Keratinocyte (primary cell): ENCODE measurements at places on chromosomes 5 and 9. TPM values are rescaled to one million over a fixed set of nuclear protein-coding genes. Genes with fewer than 3 reads are reported as not detected.

- no peaks in the 10 kb centered on the region for H3K27me3 ChIP-seq
- H3K4me1 ChIP-seq, result no peaks in the 10 kb centered on the region
- H3K4me3 ChIP-seq, result no peak overlapping the region
- no peaks in the 10 kb centered on the region for H3K36me3 ChIP-seq
- no peak overlapping the region for H3K27ac ChIP-seq
Observed at GRCh38 chr5:86679949-86680348, 62.2 kb downstream of the COX7C start.

GRCh38 chr5:178110-178509 is 13.2 kb upstream of the LRRC14B start:
- H3K4me3 ChIP-seq, result no peak overlapping the region
- no peaks in the 10 kb centered on the region for H3K36me3 ChIP-seq
- H3K27ac ChIP-seq, result no peak overlapping the region
- H3K4me1 ChIP-seq, result no peaks in the 10 kb centered on the region
- DNase-seq, result no peak

DNA sequence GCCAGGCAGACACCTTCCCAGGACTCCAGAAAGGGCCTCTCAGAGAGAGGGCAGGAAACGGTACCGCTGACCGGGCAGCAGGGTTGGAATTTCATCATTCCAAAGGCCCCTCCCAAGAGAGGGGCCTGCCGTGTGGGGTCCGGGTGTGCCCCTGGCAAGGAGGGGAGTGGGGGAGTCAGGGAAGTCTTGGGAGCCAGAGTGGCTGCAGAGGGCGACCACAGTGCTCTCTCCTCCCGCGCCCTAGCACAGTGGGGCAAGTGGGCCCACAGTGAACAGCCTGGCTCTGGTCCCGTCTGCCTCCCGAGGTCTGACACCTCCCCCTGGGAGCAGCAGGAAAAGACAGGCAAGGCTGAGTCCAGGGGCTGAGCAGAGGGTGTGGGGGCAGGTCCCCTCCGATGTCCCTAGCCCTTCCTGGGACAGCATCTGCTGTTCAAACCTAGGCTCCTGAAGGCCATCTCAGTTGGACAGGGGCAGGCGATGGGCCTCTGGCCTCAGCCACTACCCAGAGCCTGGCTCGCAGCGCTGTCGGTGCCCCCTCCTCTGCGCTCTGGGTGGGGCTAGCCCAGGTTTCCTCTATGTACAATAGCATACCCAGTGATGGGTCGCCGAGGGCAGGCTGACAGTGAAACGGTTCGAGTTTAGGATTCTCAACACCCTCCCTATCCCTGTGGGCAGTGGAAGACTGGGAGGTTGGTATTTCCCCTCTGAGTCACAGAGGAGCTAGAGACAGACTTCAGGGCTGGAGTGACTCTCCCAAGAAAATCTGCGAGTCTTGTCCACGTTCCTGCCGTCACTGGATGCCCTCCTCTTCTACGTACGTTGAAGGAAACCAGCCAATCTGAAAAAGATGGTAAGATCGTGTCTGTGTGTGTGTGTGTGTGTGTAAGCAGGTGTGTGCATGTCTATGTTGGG is 25.4 kb upstream of the SARDH start:
- no peaks in the 10 kb centered on the region for H3K27me3 ChIP-seq
- no peak overlapping the region for H3K27ac ChIP-seq
- DNase-seq, result no peak
- H3K4me3 ChIP-seq, result no peak overlapping the region

GRCh38 chr5:109411149-109411514 is 1.4 kb upstream of the PJA2 start:
- no peaks in the 10 kb centered on the region for H3K36me3 ChIP-seq
- peak overlapping the region; percentile 100 for H3K27ac ChIP-seq
- no peak for DNase-seq
- H3K4me3 ChIP-seq, result peak overlapping the region; percentile 97
- peaks cover 25% of the 10 kb centered on the region for H3K4me1 ChIP-seq

The RANBP6 gene
- polyA plus RNA-seq, result 7.4 to 14.7 TPM (median 10.9 TPM) in 3 replicates

- no peak overlapping the region for H3K4me3 ChIP-seq
- DNase-seq, result no peak
- no peaks in the 10 kb centered on the region for H3K36me3 ChIP-seq
Observed at GRCh38 chr9:31045810-31046209, 1338.6 kb upstream of the ACO1 start.

The ARSK gene
- 6.4 to 9.3 TPM (median 6.7 TPM) in 3 replicates for polyA plus RNA-seq

DNA sequence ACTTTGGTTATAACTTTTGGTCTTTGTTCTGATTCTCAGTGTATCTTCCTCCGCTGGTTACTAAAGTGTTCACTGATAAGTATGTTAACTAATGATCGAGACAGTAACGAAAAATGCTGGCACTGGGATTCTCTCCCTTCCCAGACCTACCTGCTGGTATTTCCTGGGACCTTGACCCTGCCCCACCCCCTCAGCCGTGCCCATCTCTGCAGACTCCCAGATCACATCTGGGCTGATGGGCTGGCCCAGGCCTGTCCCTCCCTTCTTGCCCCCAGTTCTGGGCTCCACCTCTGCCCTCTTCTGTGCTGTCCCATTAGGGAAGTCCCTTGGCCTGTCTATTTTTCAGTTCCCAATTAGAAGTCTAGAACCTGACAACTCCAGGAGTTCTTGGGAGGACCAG is 46.9 kb downstream of the NEURL1B start:
- H3K27ac ChIP-seq, result no peak overlapping the region
- H3K27me3 ChIP-seq, result no peaks in the 10 kb centered on the region
- H3K36me3 ChIP-seq, result no peaks in the 10 kb centered on the region
- H3K4me3 ChIP-seq, result no peak overlapping the region
- H3K4me1 ChIP-seq, result peaks cover 4% of the 10 kb centered on the region
- no peak for DNase-seq

DNA sequence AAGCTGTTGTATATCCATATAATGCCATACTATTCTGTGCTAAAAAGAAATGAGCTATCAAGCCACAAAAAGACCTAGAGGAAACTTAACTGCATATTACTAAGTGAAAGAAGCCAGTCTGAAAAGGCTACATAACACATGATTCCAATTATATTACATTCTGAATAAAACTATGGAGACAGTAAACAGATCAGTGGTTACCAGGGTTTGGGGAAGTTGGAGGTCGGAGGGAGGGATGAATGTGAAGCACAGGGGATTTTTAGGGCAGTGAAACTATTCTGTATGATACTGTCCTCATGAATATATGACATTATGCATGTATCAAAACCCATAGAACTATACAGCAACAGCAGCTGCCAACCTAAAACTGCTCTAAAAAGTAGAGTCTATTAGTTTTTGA is 5.6 kb upstream of the RFK start:
- no peak overlapping the region for H3K4me3 ChIP-seq
- DNase-seq, result no peak
- peaks cover 10% of the 10 kb centered on the region for H3K4me1 ChIP-seq
- no peak overlapping the region for H3K27ac ChIP-seq
- no peaks in the 10 kb centered on the region for H3K27me3 ChIP-seq
- H3K36me3 ChIP-seq, result no peaks in the 10 kb centered on the region

- no peak for DNase-seq
- no peak overlapping the region for H3K4me3 ChIP-seq
- no peaks in the 10 kb centered on the region for H3K36me3 ChIP-seq
- no peaks in the 10 kb centered on the region for H3K27me3 ChIP-seq
- no peak overlapping the region for H3K27ac ChIP-seq
- no peaks in the 10 kb centered on the region for H3K4me1 ChIP-seq
Observed at GRCh38 chr5:144460600-144460999, 289.9 kb downstream of the KCTD16 start.

The GRXCR2 gene
- 0.03 to 0.05 TPM in 2 of 3 replicates, not detected in the other for polyA plus RNA-seq

The ACOT12 gene
- 0.06 TPM in 1 of 3 replicates, not detected in the others for polyA plus RNA-seq

DNA sequence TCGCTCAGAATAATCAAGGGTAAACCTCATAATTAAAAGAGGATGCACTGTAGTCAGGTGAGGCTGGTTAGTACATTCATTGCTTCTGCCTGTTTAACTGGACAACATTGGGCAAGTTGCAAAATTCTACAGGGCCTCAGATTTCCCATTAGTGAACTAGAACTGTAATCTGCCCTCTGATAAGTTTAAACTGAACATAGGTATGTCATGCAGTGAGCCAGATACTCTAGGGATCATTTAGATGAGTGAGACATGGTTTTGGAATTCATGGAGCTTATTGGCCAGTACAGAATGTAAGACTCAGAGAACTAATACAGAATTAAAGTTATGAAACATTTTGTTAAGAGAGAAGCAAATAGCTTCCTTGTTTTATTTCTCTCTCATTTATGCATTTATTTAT is 35.9 kb downstream of the RNF44 start:
- no peak overlapping the region for H3K27ac ChIP-seq
- peaks cover 14% of the 10 kb centered on the region for H3K4me1 ChIP-seq
- H3K36me3 ChIP-seq, result peaks cover 33% of the 10 kb centered on the region

The CLIC3 gene
- 5.5 to 36.0 TPM (median 9.4 TPM) in 3 replicates for polyA plus RNA-seq

GRCh38 chr5:84274585-84275468 is 109.9 kb downstream of the EDIL3 start:
- DNase-seq, result no peak
- no peak overlapping the region for H3K4me3 ChIP-seq
- no peaks in the 10 kb centered on the region for H3K36me3 ChIP-seq

GRCh38 chr5:140794595-140795258 is at the start of gene PCDHA2:
Gene PCDHA2 (plus strand): TSS chr5:140794852.
- DNase-seq, result no peak
- no peak within 1 kb of the TSS for H3K4me3 ChIP-seq
- no peaks in the 10 kb centered on the region for H3K36me3 ChIP-seq
- H3K27me3 ChIP-seq, result no peaks in the 10 kb centered on the region

DNA sequence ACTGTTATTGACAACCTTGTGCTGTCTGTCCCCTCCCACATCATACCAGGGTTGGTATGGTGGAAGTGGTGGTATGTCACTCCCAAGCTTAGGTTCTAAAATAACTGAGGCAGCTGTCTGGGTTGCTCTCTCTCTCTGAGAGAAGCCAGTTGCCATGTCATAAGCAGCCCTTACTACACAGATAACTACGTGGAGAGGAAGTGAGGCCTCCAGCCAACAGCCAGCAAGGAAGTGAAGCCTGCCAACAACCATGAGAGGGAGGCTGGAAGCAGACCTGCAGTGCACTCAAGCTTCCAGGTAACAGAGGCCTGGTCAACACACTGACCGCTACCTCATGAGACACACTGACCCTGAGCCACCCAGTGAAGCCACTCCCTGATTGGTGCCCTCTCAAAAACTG is 18.6 kb downstream of the CTNNAL1 start:
- H3K4me3 ChIP-seq, result no peak overlapping the region
- no peak overlapping the region for H3K27ac ChIP-seq
- DNase-seq, result no peak
- peaks cover 17% of the 10 kb centered on the region for H3K36me3 ChIP-seq
- H3K27me3 ChIP-seq, result no peaks in the 10 kb centered on the region
- H3K4me1 ChIP-seq, result peaks cover 2% of the 10 kb centered on the region

- H3K27me3 ChIP-seq, result no peaks in the 10 kb centered on the region
- peaks cover 14% of the 10 kb centered on the region for H3K4me1 ChIP-seq
Observed at GRCh38 chr9:81123526-81123925, 565.8 kb downstream of the TLE1 start.

GRCh38 chr5:103953601-103954382 is 391.2 kb upstream of the NUDT12 start:
- H3K4me3 ChIP-seq, result no peak overlapping the region
- no peak for DNase-seq
- no peaks in the 10 kb centered on the region for H3K4me1 ChIP-seq

The PPP2CA gene
- polyA plus RNA-seq, result 126 to 255 TPM (median 161 TPM) in 3 replicates

The PIP5K1B gene
- 0.04 to 0.05 TPM in 2 of 3 replicates, not detected in the other for polyA plus RNA-seq

The LCP2 gene
- not detected in 3 replicates for polyA plus RNA-seq

The KIAA1958 gene
- 0.77 to 1.2 TPM (median 0.84 TPM) in 3 replicates for polyA plus RNA-seq

GRCh38 chr5:123690821-123691220 is 178.8 kb downstream of the CSNK1G3 start:
- no peaks in the 10 kb centered on the region for H3K36me3 ChIP-seq
- no peaks in the 10 kb centered on the region for H3K27me3 ChIP-seq
- no peak for DNase-seq
- no peak overlapping the region for H3K27ac ChIP-seq
- no peaks in the 10 kb centered on the region for H3K4me1 ChIP-seq

The LCN9 gene
- polyA plus RNA-seq, result not detected in 3 replicates

DNA sequence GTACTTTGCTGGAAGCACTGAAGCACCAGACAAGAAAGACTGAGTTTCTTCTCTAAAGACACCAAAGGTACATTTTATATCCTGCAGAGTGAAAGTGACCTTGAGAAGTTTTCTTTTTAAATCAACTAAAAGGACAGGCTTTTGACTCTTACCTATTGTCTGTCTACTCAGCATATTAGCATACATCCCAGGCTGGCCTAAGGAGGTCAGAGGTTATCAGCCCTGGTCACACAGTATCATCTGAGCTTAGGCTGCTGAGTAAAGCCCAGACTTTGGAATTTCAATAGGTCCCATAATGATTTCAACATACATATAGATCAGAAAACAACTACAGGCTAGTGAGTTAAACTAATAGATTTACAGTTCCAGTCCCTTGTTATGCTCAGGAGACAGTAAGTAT is 10.1 kb upstream of the CDH9 start:
- DNase-seq, result no peak
- H3K4me1 ChIP-seq, result no peaks in the 10 kb centered on the region
- no peaks in the 10 kb centered on the region for H3K36me3 ChIP-seq

DNA sequence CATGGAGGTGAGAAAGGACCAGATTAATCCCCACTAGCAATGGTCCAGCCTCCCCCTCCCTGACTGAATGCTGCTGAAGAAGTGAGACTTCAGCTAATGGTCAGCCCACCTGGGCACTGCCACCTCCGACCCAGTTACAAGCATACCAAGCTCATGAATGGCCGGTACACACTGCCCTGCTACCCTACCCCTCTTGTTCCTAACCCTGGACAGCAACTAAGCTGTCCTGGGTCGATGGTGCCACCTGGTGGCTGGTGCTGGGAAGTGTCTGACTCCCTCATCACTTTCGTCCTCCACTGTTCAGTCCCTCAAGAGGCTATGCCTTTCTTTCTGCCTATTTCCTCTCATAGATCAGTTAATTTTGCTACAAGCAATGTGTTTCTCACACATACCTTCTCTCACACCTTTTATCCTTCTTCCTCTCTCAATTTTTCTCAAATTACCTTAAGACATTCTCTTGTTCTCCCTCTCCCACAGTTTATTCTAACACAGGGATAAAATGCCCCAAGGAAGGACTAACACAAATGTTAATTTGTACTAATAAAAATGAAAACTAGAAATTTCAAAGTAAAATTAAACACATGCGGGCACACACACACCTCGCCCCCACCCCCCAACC is 42.4 kb downstream of the PAX5 start:
- no peak overlapping the region for H3K27ac ChIP-seq
- no peak overlapping the region for H3K4me3 ChIP-seq
- no peaks in the 10 kb centered on the region for H3K36me3 ChIP-seq
- DNase-seq, result peak; percentile 41
